ENCODE measurements at places on chromosomes 2 and 18. TPM values are rescaled to one million over a fixed set of nuclear protein-coding genes. Genes with fewer than 3 reads are reported as not detected.

Gene DNPEP
- 62.6 TPM for total RNA-seq

Gene DIS3L2
- total RNA-seq, result 12.6 TPM

Gene CYP27A1
- total RNA-seq, result 0.34 TPM

Gene MTA3
- total RNA-seq, result 25.8 TPM

Gene REG1A
- not detected for total RNA-seq

Gene VWC2L
- total RNA-seq, result not detected

Gene NRP2
- 115 TPM for total RNA-seq

Gene CHST9
- total RNA-seq, result not detected

Gene SP140
- 0.24 TPM for total RNA-seq

Gene SAG
- total RNA-seq, result not detected

Gene GAD1
- total RNA-seq, result 0.79 TPM

Gene CACNB4
- total RNA-seq, result 0.10 TPM

Gene PLA2R1
- 2.8 TPM for total RNA-seq

Gene ADAM23
- 10.0 TPM for total RNA-seq

Gene EPB41L3
- 0.16 TPM for total RNA-seq
